ENCODE measurements at places on chromosomes 6 and 20.
A peak's percentile ranks its signal among the peaks of the same experiment; 100 is the strongest.

DNA sequence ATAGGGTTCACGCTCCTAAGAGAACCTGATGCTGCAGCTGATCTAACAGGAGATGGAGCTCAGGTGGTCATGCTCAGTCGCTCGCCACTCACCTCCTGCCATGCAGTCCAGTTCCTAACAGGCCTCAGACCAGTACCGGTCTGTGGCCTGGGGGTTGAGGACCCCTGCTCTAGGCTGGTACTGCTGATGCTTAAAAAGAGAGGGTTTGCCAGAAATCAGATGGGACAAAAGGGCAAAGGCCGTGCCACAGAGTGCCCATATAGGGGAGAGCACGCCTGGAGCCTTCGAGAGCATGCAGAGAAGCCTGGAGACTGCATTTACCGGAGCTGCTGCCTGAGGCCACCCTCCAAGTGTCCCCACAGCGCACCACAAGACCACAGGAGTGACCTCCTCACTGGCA is 75.5 kb downstream of the PTPN1 start:
- DNase-seq, result no peak

DNA sequence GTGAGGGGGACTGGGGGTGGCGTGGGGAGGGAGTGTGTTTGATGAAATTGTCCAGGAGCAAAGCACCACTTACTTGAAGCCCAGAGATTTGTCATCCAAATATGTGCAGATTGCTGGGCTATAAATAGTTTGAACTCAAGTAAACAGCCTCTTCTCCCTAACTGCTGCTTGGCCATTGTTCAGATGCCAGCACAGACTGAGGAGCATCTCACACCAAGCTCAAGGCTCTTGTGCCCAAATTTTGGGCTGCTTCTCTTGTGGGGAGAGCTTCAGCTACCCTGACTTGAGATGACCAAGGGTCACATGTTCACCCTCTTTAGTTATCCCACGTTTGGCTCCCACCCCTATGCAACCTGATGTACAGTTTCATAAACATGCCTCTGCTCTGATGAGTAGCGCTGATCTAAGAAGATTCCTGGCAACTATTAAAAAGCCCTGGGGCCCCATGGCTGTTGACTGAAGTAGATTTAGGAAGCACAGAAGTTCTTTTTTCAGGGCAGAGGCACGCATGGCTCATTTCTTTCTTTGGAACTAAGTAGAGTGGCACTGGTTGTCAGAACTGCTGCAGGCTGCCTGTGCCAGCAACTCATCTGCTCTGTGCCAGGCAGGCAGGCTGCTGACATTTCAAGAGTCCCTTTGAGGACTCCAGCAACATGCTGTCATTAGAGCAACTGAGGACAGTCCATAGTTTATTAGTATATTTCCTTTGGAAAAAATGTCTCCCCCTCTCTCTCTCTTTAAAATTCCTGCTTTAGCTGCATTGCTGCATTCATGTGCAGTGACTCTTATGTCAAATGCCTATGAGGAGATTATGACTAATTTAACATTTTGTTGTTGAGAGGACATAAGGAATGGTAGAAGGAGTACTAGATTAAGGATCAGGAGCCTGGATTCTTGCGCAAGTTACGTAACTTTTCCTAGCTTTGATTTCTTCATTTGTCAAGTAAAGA is 9.6 kb upstream of the PKIG start:
- DNase-seq, result peak; percentile 92

DNA sequence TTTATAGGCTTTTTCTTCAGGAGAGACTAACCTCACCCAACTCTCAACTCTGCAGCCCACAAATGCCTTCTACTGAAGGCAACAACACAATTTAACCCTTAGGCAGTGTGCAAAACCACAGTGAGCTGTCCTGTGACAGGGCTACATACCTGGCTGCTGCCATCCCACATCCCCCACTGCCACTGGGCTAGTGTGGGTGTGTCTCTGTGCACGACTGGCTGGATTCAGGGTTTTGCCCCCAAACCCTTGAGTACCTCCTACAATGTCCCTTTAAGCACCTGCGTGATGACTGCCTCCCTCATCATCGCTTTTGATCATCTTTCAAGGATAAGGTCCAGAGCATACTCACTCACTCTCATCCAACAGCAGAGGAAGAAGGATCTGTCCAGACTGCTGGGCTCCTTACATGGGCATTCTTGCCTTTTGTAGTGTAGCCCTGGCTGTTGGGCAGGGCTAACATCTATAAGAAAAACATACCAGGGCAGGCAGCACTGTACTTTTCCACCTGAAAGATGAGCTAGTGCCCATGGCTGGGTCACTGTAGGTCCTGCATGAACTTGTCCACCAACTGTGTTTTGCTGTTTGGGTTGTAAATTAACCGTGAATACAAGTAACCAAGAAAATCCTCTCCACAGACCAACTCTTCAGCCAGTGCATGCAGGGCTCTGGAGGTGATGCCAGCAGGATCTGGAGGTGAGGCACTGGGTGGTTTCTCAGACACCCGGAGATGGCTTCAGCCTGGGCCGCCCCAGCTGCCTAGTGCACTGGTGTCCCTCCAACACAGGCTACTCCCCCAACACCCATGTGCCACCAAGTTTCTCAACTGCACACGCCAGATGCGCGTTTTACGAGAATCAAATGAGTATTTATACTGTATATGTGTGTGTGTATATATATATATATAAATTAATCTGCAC is 45.2 kb downstream of the PLCG1 start:
- DNase-seq, result peak; percentile 42

- peak; percentile 41 for DNase-seq
These were observed 144.0 kb upstream of the SLC35B3 start for GRCh38 chr6:8579372-8579771.

DNA sequence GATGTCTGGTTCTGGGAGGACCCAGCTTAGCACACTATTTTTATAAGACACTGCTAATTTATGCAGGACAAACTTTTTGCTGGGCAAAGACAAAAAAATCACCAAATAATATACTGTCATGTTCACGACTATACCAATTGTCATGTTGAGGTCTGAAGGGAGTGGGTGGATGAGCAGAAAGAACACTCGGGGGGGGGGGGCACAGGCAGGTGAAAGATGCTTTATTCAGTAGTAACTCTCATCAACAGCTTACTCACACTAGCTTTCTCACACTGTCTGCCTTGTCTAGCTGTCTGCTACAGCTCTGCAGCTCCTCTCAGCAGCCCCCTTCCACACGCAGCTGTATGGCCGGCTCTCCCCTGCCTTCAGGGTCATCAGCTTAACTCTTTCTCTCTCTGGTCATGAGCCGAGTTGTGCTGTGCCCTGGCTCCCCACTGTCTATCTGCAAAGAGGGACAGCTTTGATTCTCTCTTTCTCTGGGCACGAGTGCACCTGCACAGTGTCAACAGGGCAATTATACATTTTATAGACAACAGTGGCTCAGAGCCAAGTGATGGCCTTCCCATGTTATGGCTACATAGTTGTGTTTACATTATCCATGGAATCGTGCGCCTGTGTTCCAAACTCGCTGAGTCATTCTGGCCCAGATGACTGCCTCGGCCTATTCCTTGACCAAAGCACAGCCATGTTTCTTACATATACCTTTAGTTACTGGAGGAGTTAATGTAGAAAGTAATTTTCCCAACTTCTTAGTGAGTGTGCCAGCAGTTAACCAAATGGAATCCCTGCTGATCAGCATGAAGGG is 187.7 kb upstream of the PRSS16 start:
- DNase-seq, result no peak

DNA sequence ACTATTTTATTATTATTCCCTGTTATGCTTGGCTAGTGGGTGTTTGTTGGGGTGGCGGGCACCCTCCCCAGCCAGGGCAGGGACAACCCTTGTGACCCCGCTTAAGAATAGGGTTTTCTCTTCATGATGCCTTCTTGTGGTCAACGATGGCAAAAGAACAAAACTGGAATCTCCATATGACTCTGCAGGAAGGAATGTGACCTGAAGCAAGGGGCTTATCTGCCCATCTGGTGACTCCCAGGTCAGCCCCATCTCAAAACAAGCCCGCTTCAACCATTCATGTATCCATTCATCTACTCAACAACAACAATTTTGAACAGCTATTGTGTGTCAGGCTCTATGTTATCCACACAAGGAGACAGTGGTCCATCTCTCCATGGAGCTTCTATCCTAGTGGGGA is 30.9 kb upstream of the TGM6 start:
- DNase-seq, result no peak

- no peak for DNase-seq
These were observed 70.6 kb upstream of the E2F3 start for GRCh38 chr6:20331042-20331441.

GRCh38 chr6:16656451-16656850 is 104.8 kb downstream of the ATXN1 start:
- no peak for DNase-seq

DNA sequence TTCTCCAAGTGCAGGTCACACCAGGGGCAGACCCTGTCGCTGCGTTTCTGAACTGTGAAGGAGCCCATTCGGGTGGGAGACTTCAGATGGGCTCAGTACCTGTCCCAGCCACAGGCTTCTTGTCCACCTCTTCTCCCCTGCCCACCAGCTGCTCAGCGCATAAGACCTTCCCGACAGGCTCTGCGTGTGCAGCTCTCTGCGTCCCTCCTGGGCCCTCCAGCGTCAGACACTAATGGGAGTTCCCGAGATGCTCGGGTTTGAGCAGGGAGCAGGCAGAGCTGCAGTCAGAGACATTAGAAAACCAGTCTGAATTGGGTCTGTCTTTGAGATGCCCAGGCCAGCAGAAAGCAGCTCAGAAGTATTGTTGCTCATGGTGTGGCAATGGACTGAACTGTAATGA is 50.4 kb downstream of the TCP11 start:
- DNase-seq, result no peak

GRCh38 chr6:168039849-168040248 is 39.2 kb downstream of the FRMD1 start:
- no peak for DNase-seq

DNA sequence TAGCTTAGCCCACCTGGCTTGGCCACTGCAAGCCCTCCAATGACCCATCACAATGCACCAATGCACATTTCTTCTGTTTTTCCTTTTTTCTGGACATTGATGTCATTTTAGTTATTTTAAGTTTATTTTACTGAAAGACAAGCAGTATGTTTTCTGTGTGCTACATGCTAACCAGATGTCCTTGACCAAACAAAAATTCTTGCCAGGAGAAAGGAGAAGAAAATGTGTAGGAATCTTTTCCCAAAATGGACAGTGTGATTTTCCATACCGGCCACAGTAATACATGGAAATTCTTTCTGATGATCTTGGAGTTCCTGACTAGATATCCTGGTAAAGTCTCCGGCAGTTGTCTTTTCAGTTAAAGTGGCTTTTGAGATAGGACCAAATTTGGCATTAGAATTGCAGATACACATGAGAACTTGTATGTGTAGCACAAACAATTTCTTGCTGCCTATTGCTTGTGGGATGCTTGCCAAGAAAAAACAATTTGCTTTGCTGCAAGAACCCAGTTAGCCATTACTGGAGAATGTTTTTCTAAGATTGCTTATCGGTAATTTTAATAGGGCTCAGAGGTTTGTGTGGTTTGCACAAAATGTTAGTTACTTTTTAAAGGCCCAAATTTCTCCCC is 696.5 kb upstream of the CITED2 start:
- DNase-seq, result no peak

DNA sequence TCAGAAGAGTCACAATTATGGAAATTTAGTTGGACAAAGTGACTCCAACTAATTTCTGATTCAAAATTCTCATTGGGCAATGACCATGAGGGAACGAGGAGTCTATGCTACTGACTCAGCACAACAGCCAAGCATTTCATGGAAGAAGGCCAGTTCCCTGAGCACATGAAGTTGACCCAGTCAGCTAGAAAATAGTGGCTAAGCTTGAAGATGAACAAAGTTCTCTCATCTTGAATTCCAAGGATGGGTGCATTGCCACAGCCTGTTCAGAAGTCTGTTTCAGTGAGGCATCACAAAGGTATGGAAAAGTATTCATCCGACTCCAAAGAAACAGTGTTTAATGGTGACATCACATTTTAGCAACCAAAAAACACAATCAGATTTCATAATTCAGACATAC is 676.9 kb downstream of the HACE1 start:
- peak; percentile 16 for DNase-seq

DNA sequence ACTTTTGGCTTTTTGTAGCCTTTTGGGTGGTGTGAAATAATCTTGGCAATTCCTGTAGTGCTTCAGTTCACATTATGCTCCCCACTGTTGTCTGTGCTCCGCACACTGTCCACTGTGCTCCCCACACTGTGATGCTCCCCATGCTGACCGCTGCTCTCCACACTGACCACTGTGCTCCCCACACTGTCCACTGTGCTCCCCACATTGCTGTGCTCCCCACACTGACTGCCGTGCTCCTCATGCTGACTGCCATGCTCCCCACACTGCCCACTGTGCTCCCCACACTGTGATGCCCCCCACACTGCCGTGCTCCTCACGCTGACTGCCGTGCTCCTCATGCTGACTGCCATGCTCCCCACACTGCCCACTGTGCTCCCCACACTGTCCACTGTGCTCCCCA is 118.9 kb downstream of the PACRG start:
- DNase-seq, result no peak

DNA sequence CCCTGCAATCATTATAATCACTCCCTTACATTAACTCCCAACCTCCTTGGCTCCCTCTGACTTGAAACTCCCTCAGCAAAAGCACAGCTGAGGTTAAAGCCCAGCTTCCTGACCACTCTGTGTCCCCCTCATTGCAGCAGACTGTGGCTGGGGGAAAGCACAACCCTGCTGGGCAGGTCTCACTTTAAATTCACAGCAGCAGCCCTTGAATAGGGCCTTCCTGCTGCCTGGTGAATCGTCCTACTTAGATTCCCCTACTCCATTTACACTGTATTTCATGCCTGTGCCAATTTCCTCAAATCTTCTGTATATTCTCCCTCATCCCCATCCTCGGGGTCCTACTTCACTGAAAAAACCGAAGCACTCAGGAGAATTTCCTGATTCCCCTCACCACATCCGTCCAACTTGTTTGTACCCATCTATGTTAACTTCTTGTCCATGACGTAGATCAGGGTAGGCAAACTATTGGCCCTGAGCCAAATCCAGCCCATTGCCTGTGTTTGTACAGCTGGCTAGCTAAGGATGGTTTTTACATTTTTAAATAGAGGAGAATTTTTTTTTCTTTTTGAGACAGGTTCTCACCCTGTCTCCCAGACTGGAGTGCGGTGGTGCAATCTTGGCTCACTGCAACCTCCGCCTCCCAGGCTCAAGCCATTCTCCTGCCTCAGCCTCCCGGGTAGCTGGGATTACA is 31.5 kb upstream of the GCM1 start:
- peak; percentile 8 for DNase-seq

DNA sequence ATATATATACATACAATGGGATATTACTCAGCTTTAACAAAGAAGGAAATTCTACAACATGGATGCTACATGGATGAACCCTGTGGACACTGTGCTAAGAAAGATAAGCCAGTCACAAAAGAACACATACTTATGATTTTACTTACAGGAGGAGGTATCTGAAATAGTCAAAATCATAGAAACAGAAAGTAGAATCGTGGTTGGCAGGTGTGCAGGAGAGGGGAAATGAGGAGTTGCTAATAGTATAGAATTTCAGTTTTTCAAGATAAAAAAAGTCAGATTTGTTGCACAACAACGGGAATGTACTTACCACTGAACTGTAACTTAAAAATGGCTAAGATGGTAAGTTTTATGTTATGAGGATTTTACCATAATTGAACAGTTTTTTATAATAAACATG is 706.3 kb downstream of the TFAP2A start:
- DNase-seq, result no peak

GRCh38 chr6:5160206-5160605 is 75.1 kb downstream of the PPP1R3G start:
- no peak for DNase-seq

GRCh38 chr20:40233406-40233805 is 455.6 kb downstream of the MAFB start:
- DNase-seq, result no peak

- DNase-seq, result no peak
These were observed 3.2 kb upstream of the BPIFA1 start for GRCh38 chr20:33232486-33233072.

- DNase-seq, result no peak
These were observed 104.4 kb upstream of the ESR1 start for GRCh38 chr6:151702851-151703658.
